ENCODE measurements at places on chromosomes 7 and 10. TPM values are rescaled to one million over a fixed set of nuclear protein-coding genes. Genes with fewer than 3 reads are reported as not detected.

- no peaks in the 10 kb centered on the region for H3K27me3 ChIP-seq
- no peak overlapping the region for H3K4me3 ChIP-seq
- no peak for DNase-seq
- peaks cover 38% of the 10 kb centered on the region for H3K4me1 ChIP-seq
- no peak overlapping the region for H3K27ac ChIP-seq
Observed at GRCh38 chr10:132539894-132540293, 2.3 kb downstream of the INPP5A start.

DNA sequence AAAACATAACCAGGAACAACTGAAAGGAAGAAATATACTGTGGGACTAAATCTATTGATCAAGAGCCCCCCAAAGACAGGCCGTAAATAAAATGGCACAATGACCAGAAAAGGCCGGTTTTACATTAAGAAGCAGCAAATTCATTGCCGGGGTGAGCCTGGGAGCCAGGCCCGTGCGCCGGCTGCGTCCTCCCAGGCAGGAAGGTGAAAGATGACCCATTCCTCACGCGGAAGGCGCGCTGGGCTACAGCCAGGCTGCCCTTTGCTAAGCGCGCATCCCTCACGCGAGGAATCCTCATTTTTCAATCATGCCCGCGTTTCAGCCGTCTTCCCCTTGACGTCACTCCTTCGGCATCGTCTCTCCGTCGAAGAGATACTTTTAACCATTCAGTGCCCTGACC lies 47.6 kb upstream of the MGMT start:
- DNase-seq = no peak
- H3K27ac ChIP-seq = no peak overlapping the region
- no peaks in the 10 kb centered on the region for H3K4me1 ChIP-seq
- H3K27me3 ChIP-seq = no peaks in the 10 kb centered on the region
- no peaks in the 10 kb centered on the region for H3K36me3 ChIP-seq

GRCh38 chr7:143419880-143420279 lies 11.2 kb upstream of the EPHA1 start:
- H3K36me3 ChIP-seq = no peaks in the 10 kb centered on the region
- H3K27ac ChIP-seq = no peak overlapping the region
- DNase-seq = no peak

- peak overlapping the region; percentile 91 for H3K27ac ChIP-seq
- peak; percentile 28 for DNase-seq
- H3K4me1 ChIP-seq = no peaks in the 10 kb centered on the region
- no peaks in the 10 kb centered on the region for H3K36me3 ChIP-seq
- peak overlapping the region; percentile 78 for H3K4me3 ChIP-seq
- H3K27me3 ChIP-seq = no peaks in the 10 kb centered on the region
Observed at GRCh38 chr7:24980534-24981170, 674 bp upstream of the OSBPL3 start.

Gene POLL
- total RNA-seq = 29.6 TPM

DNA sequence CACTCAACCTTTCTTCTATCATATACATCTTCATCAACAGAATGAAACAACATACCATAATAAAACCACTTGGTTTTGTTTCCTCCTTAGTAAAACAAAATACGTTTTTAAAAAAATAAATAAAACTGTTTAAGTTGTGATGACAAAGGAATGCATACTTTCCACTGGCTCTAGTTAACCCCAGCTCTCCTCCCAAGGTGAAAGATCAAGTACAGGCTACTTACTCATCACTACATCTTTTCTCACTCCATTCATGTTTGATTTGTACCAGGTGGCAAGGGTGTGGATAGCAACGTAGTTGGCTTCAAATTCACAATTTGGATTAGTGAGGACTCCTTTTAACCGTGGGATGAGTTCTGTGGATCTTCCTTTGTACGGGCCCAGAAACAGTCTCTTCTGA lies 14.7 kb downstream of the OGA start:
- H3K4me3 ChIP-seq = no peak overlapping the region
- DNase-seq = no peak
- H3K4me1 ChIP-seq = no peaks in the 10 kb centered on the region
- no peaks in the 10 kb centered on the region for H3K27me3 ChIP-seq

Gene CALD1
- 85.8 TPM for total RNA-seq

GRCh38 chr7:135879233-135879632 lies 97.9 kb downstream of the MTPN start:
- H3K36me3 ChIP-seq = no peaks in the 10 kb centered on the region
- no peaks in the 10 kb centered on the region for H3K27me3 ChIP-seq
- no peak overlapping the region for H3K4me3 ChIP-seq
- DNase-seq = no peak

Gene HOXA1
- not detected for total RNA-seq

DNA sequence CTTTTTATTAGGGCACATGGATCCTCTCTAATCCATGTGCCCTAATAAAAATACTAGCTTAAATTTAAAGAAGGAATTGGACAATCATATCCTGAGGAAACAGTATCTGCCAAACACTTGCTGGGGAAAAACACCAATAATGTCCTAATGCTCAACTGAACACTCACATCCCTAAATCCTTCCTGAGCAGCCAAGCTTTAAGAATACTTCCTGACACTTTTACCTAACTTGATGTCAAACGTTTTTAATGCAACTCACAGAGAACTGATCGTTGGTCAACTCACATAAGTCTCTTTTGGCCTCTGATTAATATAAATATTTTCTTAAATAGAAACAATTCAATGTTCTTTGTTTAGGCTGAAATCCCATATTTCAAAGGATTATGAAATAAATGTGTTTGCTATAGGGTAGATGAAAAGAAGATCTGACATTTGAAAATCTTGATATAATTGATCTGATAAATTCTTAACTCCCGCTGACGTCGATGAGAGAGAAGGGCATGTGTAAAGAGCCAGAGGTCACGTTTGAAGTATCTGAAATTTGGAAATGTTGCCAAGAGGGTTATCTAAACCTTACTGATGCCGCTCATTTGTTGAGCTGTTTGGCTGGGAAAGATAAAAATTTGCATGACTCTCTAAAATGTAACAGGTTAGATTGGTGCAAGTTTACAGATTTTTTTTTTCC lies 122.8 kb upstream of the RHOBTB1 start:
- no peaks in the 10 kb centered on the region for H3K27me3 ChIP-seq
- H3K27ac ChIP-seq = no peak overlapping the region
- no peaks in the 10 kb centered on the region for H3K36me3 ChIP-seq
- no peaks in the 10 kb centered on the region for H3K4me1 ChIP-seq

GRCh38 chr7:117025891-117026290 lies 72.6 kb downstream of the ST7 start:
- no peak overlapping the region for H3K27ac ChIP-seq
- no peaks in the 10 kb centered on the region for H3K36me3 ChIP-seq
- H3K4me3 ChIP-seq = no peak overlapping the region
- H3K27me3 ChIP-seq = no peaks in the 10 kb centered on the region
- peaks cover 15% of the 10 kb centered on the region for H3K4me1 ChIP-seq

Gene ADD3
- 33.9 TPM for total RNA-seq

DNA sequence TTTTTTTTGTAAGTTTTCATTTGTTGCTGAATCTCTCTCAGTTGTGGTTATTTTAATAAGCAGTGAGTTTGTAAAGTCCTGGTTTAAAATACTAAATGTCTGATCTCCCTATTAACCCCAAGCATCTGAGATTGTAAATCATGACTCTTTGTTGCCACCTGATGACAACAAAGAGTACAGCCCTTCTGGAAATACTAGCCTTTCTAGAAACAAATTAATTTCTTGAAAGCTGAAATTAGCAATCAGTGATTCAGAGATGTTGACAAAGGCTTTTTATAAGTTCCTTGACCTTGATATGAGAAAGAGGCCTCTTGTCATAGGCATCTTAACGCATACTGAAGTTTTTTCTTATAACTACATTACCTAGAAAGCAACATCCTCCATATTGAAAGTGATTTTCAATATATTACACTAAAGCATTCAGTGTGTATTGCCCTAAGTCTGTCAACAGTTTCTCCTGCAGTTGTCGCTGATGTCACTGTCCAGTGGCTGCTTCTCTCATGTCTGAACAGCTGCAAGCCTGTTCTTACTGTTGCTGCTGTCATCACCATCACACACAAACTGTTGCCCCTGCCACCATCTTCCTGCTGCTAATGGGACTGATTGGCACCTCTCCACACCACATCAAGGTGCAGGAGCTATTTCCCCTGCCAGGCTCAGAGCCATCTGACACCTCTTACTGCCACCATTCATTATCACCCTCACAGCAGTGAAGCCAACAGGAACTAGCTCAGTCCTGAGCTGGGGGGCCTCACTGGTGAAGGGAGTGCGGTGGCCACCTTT lies 95.1 kb upstream of the LRGUK start:
- no peaks in the 10 kb centered on the region for H3K4me1 ChIP-seq
- no peak overlapping the region for H3K4me3 ChIP-seq
- H3K27me3 ChIP-seq = no peaks in the 10 kb centered on the region
- no peak overlapping the region for H3K27ac ChIP-seq

DNA sequence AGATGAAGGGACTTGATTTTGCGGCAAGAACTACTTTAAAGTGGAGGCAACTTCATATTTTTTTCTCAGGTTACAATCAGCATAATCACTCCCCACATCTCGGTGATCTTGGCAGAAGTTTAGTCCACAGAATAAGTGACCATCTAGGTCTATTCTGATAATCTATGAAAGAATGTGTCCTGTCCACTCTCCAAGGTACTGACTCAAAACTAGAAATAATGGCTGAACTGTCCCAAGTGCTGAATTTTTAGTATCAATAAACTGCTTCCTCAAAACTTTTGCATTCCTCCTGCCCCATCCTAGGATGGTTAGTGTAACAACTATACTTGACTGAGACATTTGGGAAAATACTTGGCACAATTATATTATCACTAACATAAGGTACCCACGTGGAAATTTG lies 10.9 kb upstream of the CHRM2 start:
- DNase-seq = no peak
- H3K4me3 ChIP-seq = no peak overlapping the region
- H3K27me3 ChIP-seq = no peaks in the 10 kb centered on the region
- no peaks in the 10 kb centered on the region for H3K4me1 ChIP-seq

Gene CYP26C1
- 0.09 TPM for total RNA-seq

Gene VWDE
- total RNA-seq = 1.2 TPM

- H3K27ac ChIP-seq = no peak overlapping the region
- no peak overlapping the region for H3K4me3 ChIP-seq
- no peaks in the 10 kb centered on the region for H3K27me3 ChIP-seq
- no peaks in the 10 kb centered on the region for H3K4me1 ChIP-seq
- no peak for DNase-seq
Observed at GRCh38 chr7:70456719-70457118, 675.2 kb upstream of the GALNT17 start.

Gene ST8SIA6
- not detected for total RNA-seq

DNA sequence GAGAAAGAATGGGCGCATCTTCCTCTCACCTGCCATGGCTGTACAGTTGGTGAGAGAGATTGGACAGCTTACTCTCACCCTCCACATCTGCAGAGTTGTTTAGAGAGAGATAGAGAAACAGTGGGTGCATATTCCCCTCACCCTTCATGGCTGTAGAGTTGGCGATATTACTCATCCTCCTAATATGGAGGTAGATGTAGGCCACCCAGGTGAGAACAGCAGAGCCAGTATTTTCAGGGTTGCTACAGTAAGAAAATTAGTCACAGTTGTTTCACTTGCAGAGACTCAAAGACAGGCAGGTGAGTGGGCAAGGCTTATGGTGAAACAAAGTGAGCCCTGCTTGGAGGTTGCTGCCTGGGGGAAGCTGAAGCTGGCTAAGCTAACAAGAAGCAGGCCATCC lies 65.0 kb upstream of the PFKP start:
- H3K27ac ChIP-seq = no peak overlapping the region
- H3K4me3 ChIP-seq = no peak overlapping the region
- H3K4me1 ChIP-seq = no peaks in the 10 kb centered on the region
- H3K36me3 ChIP-seq = no peaks in the 10 kb centered on the region
- DNase-seq = no peak

DNA sequence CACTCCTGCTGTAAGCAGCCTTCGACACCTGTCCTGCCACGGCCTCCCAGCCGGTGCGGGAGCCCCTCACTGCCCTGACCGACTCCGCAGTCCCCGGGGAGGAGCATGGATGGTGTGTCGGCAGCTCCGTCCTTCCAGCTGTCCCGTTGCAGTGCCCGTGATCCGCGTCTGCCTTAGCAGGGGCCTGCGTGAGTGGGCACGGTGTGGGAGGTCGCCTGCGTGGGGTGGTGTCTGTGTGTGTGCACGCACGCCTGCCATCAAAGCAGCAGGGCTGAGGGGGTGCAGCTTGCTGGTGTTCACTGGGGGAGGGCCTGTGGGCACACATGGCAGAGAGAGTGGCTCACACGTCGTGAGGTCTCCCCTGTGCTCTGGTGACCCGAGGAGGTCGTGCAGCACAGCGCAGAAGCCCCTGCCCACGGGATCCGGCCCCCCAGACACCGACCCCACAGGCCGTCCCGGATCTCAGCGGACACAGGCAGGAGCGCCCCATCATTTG lies 10.3 kb downstream of the MAFK start:
- no peak overlapping the region for H3K4me3 ChIP-seq
- DNase-seq = peak; percentile 40
- H3K27me3 ChIP-seq = no peaks in the 10 kb centered on the region
- H3K36me3 ChIP-seq = peaks cover 8% of the 10 kb centered on the region
- H3K4me1 ChIP-seq = peaks cover 20% of the 10 kb centered on the region
- H3K27ac ChIP-seq = no peak overlapping the region

Gene KAZALD1
- 0.43 TPM for total RNA-seq

DNA sequence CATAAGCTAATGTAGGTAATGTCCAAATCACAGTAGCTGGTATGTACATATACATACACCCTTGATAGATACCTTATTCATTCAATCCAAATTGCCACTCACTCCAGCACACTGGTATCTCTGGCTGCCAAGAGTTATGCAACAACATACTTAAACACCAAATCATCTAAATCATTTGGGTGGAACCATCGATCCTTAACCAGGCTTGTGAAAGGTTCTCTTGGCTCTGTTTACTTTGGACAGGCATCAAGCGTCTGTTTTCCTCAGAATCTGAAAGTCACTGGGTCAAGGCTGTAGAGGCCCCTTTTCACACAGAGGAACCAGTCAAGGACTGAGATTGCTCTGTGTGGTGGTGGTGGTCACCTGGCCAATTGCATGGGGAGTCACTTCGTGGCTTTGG lies 24.6 kb downstream of the JAZF1 start:
- H3K27ac ChIP-seq = no peak overlapping the region
- H3K36me3 ChIP-seq = no peaks in the 10 kb centered on the region
- H3K4me1 ChIP-seq = peaks cover 3% of the 10 kb centered on the region
- H3K4me3 ChIP-seq = no peak overlapping the region
- H3K27me3 ChIP-seq = no peaks in the 10 kb centered on the region

Gene FAM204A
- 25.9 TPM for total RNA-seq

Gene SLC13A1
- 0.13 TPM for total RNA-seq

- no peaks in the 10 kb centered on the region for H3K36me3 ChIP-seq
- H3K27ac ChIP-seq = no peak overlapping the region
- no peaks in the 10 kb centered on the region for H3K27me3 ChIP-seq
- H3K4me1 ChIP-seq = no peaks in the 10 kb centered on the region
- no peak for DNase-seq
Observed at GRCh38 chr7:155398944-155399343, 59.0 kb upstream of the EN2 start.

- no peaks in the 10 kb centered on the region for H3K36me3 ChIP-seq
- no peaks in the 10 kb centered on the region for H3K27me3 ChIP-seq
- no peaks in the 10 kb centered on the region for H3K4me1 ChIP-seq
- DNase-seq = no peak
- H3K27ac ChIP-seq = no peak overlapping the region
Observed at GRCh38 chr10:8978100-8978499, 923.6 kb downstream of the GATA3 start.

DNA sequence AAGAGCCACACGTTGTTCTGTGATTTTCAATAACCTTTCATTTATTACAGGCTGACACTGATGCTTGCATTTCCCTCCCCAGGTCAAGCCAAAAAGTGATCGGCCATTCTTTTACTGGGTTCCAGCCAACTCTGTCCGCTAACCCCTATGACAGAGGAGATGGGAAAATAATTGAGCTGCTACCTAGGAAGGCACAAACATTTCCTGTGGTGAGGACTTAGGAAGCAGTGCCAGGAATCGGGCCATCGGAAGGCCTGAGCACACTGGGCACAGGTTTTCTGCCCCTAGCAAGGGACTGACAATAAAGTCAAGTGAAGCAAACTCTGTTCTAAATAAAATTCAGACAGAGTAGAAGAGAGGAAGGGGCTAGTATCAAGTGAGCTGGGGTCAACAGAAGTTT lies 313.0 kb upstream of the AOAH start:
- peaks cover 4% of the 10 kb centered on the region for H3K4me1 ChIP-seq
- no peaks in the 10 kb centered on the region for H3K27me3 ChIP-seq
